LoVo (cell line): ENCODE measurements at places on chromosomes 13 and 19.

- DNase-seq, result no peak
Observed at GRCh38 chr13:68128297-68128915, 898.3 kb upstream of the PCDH9 start.

DNA sequence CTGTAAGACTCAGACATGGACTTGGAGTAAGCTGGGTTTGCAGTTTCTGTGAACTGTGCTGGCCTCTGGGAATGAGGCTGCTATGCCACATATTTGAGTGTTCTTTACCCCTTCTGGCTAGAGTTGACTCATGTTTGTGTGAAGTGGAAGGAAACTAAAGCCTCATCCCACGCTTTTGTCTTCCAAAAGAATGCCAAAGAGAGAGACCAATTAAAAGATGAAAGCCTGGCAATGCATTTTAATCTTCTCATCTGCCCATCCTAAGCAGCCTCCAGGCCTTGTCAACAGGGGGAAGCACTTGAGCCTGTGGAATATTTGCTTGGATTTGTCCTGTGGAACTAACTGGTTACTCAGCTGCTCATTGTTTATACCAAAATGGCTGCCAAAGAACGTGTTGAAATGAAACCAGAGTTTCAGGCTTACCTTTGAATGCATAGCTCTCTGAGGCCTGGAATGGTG, 49.1 kb downstream of the LMO7 start:
- DNase-seq, result no peak

- no peak for DNase-seq
Observed at GRCh38 chr13:50594276-50595051, 249.0 kb downstream of the DLEU7 start.

DNA sequence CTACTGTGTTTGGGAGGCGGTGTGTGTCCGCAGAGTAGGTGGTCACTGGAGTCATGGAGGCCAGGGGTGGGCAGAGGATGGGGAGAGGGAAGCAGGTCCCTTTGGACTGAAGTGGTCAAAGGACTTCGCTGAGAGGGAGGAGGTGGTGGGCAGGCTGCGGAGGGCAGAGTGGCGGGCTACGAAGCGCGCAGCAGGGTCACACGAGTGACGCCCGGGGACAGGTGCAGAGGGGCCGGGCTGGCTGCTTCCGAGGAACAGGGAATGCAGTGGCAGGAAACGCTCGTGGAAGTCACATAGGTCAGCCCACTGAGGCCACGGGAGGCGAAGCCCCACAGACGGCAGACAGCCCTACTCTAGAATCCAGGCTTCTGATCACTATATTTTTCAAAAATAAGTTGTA, 111.5 kb downstream of the URI1 start:
- DNase-seq, result no peak

DNA sequence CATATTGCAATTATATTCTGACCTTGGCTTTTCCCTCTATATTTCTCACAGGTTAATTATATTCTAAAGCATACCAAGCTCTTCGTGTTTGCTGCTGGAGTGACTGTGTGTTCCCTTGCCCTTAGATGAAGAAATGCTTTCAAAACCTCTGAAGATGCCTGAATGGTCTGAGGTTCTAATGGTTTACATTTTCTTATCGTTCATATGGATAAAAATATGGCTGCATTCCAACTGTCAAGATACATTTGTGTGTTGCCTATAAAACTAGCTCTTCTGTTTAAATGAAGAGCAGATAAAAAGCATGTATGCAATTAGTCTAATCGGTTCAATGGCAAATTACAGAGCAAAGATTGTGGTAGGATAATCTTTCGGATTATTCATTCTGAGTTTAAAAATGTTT, 68.4 kb upstream of the ANKRD10 start:
- no peak for DNase-seq
